Esophagus muscularis mucosa (tissue), 4 donors: ENCODE measurements at places on chromosomes 3 and 15. TPM values are rescaled to one million over a fixed set of nuclear protein-coding genes. Genes with fewer than 3 reads are reported as not detected.
A peak's percentile ranks its signal among the peaks of the same experiment; 100 is the strongest.

- no peak overlapping the region for H3K4me3 ChIP-seq
- no peaks in the 10 kb centered on the region for H3K27me3 ChIP-seq
- no peaks in the 10 kb centered on the region for H3K36me3 ChIP-seq
- H3K27ac ChIP-seq, result peak overlapping the region; percentile 76
- no peak for DNase-seq
- peaks cover 100% of the 10 kb centered on the region for H3K4me1 ChIP-seq
Measured at GRCh38 chr3:129593595-129594339, 12.7 kb downstream of the PLXND1 start.

GRCh38 chr3:131454501-131454900, 48.3 kb downstream of the MRPL3 start:
- H3K4me3 ChIP-seq, result no peak overlapping the region
- no peaks in the 10 kb centered on the region for H3K27me3 ChIP-seq
- no peak for DNase-seq
- H3K27ac ChIP-seq, result no peak overlapping the region

GRCh38 chr3:103470498-103470897, 1035.7 kb downstream of the ZPLD1 start:
- no peaks in the 10 kb centered on the region for H3K36me3 ChIP-seq
- H3K4me1 ChIP-seq, result no peaks in the 10 kb centered on the region
- H3K27me3 ChIP-seq, result no peaks in the 10 kb centered on the region
- H3K4me3 ChIP-seq, result no peak overlapping the region
- DNase-seq, result no peak

GRCh38 chr3:11703146-11703545, 59.4 kb upstream of the VGLL4 start:
- no peak overlapping the region for H3K4me3 ChIP-seq
- H3K36me3 ChIP-seq, result peaks cover 33% of the 10 kb centered on the region
- no peak for DNase-seq
- no peaks in the 10 kb centered on the region for H3K27me3 ChIP-seq
- no peak overlapping the region for H3K27ac ChIP-seq

GRCh38 chr3:56725175-56725574, 42.1 kb upstream of the TASOR start:
- H3K27ac ChIP-seq, result no peak overlapping the region
- no peaks in the 10 kb centered on the region for H3K27me3 ChIP-seq
- H3K4me1 ChIP-seq, result no peaks in the 10 kb centered on the region
- peaks cover 62% of the 10 kb centered on the region for H3K36me3 ChIP-seq
- no peak for DNase-seq

DNA sequence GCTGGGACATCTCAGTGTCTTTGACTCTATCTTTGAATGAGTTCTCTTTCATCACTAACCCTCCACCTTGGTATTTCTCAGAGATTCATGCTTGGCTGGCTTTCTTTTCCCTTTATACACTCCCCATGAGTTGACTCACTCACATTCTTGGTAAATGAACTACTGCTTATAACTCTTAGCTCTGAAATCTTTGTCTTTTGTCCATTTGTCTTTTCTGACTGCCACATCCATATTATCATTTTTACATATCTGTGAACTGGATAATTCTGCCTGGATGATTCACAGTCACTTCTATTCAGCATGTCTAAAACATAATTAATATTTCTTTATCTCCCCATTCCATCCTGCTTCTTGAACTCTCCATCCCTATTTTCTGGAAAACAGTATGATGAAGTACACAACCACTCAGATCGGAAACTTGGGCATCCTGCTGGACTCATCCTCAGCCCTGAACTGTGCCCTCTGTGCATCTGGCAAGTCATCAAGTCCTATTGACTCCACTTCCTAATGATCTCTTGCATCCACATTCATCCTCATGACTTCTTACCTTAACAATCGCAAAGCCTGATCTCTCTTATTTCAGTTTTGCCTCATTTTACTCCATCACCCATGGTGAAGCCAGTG, 66.9 kb downstream of the KCNAB1 start:
- H3K27me3 ChIP-seq, result no peaks in the 10 kb centered on the region
- DNase-seq, result no peak
- H3K4me3 ChIP-seq, result no peak overlapping the region
- no peaks in the 10 kb centered on the region for H3K36me3 ChIP-seq
- no peak overlapping the region for H3K27ac ChIP-seq

- H3K4me3 ChIP-seq, result no peak overlapping the region
- H3K4me1 ChIP-seq, result peaks cover 29% of the 10 kb centered on the region
- no peaks in the 10 kb centered on the region for H3K27me3 ChIP-seq
- H3K27ac ChIP-seq, result no peak overlapping the region
- no peak for DNase-seq
- no peaks in the 10 kb centered on the region for H3K36me3 ChIP-seq
Measured at GRCh38 chr15:39622660-39623516, 42.0 kb downstream of the THBS1 start.

GRCh38 chr3:104961851-104962250, 404.9 kb upstream of the ALCAM start:
- DNase-seq, result no peak
- H3K4me3 ChIP-seq, result no peak overlapping the region
- no peak overlapping the region for H3K27ac ChIP-seq
- H3K4me1 ChIP-seq, result no peaks in the 10 kb centered on the region
- H3K27me3 ChIP-seq, result no peaks in the 10 kb centered on the region

DNA sequence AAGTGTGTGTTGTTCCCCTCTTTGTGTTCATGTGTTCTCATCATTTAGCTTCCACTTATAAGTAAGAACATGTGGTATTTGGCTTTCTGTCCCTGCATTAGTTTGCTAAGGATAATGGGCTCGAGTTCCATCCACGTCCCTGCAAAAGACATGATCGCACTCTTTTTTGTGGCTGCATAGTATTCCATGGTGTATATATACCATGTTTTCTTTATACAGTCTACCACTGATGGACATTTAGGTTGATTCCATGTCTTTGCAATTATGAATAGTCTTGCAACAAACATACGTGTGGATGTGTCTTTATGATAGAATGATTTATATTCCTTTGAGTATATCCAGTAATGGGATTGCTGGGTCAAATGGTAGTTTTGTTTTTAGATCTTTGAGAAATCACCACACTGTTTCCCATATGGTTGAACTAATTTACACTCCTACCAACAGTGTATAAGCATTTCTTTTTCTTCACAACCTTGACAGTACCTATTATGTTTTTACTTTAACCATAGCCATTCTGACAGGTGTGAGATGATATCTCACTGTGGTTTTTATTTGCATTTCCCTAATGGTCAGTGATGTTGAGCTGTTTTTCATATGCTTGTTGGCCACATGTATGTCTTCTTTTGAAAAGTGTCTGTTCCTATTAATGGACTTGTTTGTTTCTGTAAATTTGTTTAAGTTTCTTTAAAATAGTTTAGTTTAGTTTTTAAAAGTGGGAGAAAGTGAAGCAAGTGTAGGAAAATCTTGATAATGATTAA, 21.9 kb upstream of the SLC30A4 start:
- no peak overlapping the region for H3K4me3 ChIP-seq
- H3K27me3 ChIP-seq, result no peaks in the 10 kb centered on the region
- no peak overlapping the region for H3K27ac ChIP-seq
- DNase-seq, result no peak

GHSR gene
- not detected for total RNA-seq

TMEM207 gene
- total RNA-seq, result not detected

VPS13C gene
- 59.4 TPM for total RNA-seq

EPHB1 gene
- 1.3 TPM for total RNA-seq

PAQR9 gene
- not detected for total RNA-seq
